Right atrium auricular region (tissue), 2 donors: ENCODE measurements at places on chromosomes 12 and 14. TPM values are rescaled to one million over a fixed set of nuclear protein-coding genes. Genes with fewer than 3 reads are reported as not detected.

ANKRD33 gene
- total RNA-seq: not detected

- H3K4me1 ChIP-seq: no peaks in the 10 kb centered on the region
- H3K4me3 ChIP-seq: no peak overlapping the region
- no peak overlapping the region for H3K27ac ChIP-seq
- H3K36me3 ChIP-seq: no peaks in the 10 kb centered on the region
- DNase-seq: no peak
- no peaks in the 10 kb centered on the region for H3K27me3 ChIP-seq
These were observed 96.8 kb downstream of the IPO8 start for GRCh38 chr12:30598889-30599288.

- H3K4me3 ChIP-seq: no peak overlapping the region
- no peaks in the 10 kb centered on the region for H3K27me3 ChIP-seq
- DNase-seq: no peak
- H3K4me1 ChIP-seq: peaks cover 4% of the 10 kb centered on the region
These were observed 9.1 kb downstream of the BORCS5 start for GRCh38 chr12:12365931-12366431.

DNA sequence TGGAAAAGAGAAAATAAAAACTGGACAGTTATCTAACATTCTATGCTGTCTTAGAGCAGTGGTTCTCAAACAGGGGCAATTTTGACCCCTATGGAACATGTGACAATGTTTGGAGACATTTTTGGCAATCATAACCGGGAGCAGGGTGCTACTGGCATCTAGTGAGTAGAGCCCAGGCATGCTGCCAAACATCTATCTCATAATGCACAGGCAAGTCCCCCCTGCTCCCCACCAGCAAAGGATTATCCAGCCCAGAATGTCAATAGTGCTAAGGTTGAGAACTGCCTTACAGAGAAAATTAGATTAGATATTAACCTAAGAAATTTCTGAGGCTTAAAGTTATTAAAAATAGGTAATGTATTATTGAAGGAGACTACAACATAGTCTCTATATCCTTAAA is 22.9 kb upstream of the CATSPERB start:
- no peaks in the 10 kb centered on the region for H3K27me3 ChIP-seq
- DNase-seq: no peak
- H3K36me3 ChIP-seq: no peaks in the 10 kb centered on the region
- H3K4me3 ChIP-seq: no peak overlapping the region
- H3K27ac ChIP-seq: peak overlapping the region; percentile 14
- no peaks in the 10 kb centered on the region for H3K4me1 ChIP-seq

GRCh38 chr12:124082687-124083086 is 109.7 kb downstream of the ZNF664 start:
- no peaks in the 10 kb centered on the region for H3K36me3 ChIP-seq
- no peak overlapping the region for H3K4me3 ChIP-seq
- H3K4me1 ChIP-seq: no peaks in the 10 kb centered on the region
- H3K27ac ChIP-seq: no peak overlapping the region

RPGRIP1 gene
- 0.12 TPM for total RNA-seq

DNA sequence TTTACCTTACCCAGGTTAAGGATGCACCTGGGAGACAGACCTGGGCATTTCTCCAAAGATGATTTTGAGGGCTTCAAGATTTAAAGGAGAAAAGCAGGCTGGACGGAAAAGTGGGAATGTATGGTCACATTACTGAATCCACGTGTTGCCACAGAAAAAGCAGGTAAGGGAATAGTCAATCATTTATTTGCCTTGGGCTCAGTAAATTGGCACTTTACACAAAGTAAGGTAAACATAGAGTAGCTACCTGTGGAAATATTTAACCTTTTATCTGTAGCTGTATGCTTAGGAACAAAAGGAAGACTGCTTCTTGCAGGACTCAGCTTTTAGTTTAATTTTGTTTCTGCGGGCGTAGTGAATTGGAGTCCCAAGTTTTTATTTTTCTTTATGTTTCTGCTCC is 153.3 kb downstream of the SLCO1B3 start:
- H3K27ac ChIP-seq: no peak overlapping the region
- H3K4me1 ChIP-seq: no peaks in the 10 kb centered on the region
- no peaks in the 10 kb centered on the region for H3K36me3 ChIP-seq
